ENCODE measurements at places on chromosomes 13 and 19.
A peak's percentile ranks its signal among the peaks of the same experiment; 100 is the strongest.

DNA sequence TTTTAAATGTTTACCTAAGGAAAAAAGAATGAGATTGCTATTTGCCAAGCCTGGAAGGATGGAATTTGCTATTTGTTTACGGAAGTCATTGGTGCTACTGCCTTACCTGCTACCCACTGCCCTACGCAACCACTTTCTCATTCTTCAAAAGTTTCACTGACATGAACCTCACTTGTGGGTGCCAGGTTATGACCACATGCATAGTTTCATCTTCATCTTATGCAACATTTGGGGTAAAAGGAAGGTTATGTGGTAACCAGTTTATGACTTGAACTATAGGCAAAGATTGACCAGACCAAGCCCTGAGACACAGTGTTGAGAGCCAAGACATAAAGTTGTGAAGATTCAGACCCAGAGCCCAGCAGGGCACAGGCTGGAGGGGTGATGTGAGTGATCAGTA is 142.5 kb downstream of the LACC1 start:
- no peak for DNase-seq

- DNase-seq = peak; percentile 42
These were observed 626.9 kb downstream of the EFNB2 start for GRCh38 chr13:105908586-105908985.

- DNase-seq = no peak
These were observed 249.4 kb downstream of the SLITRK6 start for GRCh38 chr13:85549819-85550218.

DNA sequence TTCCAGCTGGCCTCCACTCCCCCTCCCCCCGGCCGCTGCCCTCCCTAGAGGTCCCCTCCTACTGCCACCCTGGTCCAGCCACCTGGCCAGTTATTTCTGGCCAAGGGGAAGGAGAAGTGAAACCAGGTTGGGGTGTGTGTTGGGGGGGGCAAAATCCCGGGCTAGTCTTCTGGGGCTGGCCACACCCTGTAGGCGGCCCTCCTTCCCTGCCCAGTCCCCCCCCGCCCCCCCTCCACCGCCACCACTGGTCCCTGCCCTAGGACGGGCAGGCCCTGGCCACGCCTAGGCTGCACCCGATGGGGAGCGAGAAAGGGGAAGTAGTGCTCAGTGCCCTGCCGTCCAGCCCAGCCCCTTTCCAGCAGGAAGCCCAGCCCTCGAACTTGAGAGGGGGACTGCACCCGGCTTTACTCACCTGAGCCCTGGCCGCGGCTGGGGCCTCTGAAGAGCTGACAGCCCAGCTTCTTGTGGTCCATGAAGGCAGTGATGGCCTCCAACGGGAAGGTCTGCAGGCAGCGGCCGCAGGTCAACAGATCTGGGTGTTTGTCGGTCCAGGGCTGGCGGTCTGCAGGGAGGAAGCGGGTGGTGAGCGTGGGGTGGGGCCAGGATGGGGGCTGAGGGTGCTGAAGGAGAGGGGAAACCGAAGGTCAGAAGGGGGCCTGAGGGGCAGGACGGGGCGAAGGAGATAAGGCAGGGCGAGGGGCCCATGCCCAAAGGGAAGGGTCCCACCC is 813 bp downstream of the ZNF296 start:
- DNase-seq = peak; percentile 98

- peak; percentile 50 for DNase-seq
These were observed 57.6 kb downstream of the MICU2 start for GRCh38 chr13:21546372-21546771.

DNA sequence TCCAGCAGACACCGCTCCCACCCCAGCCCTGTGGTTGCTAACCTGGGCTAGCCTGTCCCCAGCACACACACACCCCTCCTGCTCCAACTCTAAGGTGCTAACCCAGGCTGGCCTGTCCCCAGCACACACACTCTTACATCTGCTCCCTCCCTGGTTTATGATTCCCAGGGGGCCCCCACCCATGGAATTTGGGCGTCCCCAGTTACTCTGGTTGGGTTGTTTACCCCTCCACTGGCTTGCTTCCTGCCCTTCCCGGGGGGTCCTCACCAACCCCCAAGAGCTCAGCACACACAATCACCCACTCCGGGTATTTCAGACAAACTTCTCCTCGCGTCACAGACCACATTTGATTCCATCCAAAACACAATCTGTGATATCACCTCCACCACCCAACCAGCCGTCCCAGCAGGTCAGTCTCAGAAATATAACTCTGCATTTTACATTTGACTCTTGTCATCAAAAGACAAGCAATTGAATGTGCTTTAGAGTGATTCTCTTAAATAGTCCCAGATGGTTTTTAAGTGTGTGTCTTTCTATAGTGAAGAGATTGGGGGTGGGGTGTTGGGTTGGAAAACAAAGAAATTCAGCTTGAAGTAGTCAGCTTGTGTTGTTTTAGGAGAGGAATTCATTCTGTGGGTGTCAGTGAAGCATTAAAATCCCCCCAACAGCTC is 20.1 kb downstream of the COL4A2 start:
- no peak for DNase-seq

GRCh38 chr13:41512441-41512840 is 55.1 kb downstream of the RGCC start:
- DNase-seq = no peak

DNA sequence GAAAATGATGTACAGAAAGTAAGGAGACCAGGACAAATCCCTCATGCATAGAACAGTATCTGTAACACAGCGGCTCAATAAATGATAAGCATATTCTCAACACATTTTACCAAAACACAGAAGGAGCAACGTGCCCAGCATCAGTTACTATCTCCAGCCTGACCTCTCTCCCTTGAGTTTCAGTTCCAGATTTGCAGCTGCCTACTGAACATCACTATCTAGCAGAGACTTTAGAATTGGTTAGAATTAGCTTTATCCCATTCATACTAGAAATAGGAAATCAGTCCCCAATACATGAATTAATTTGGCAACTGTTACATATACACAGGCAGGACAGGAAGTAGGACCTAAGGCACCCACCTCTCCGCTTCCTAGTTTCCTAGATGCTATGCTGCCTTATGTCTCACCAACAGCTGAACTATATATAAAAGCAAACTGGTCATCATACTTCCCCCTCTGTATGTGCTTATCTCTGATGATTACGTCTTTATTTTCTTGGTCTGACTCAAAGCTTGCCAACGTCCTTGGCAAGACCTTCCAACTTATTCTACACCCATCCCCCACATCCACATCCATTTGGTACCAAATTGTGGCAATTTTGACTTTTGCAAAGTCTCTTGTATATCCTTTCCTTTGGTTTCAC is 61.1 kb downstream of the SACS start:
- peak; percentile 43 for DNase-seq

DNA sequence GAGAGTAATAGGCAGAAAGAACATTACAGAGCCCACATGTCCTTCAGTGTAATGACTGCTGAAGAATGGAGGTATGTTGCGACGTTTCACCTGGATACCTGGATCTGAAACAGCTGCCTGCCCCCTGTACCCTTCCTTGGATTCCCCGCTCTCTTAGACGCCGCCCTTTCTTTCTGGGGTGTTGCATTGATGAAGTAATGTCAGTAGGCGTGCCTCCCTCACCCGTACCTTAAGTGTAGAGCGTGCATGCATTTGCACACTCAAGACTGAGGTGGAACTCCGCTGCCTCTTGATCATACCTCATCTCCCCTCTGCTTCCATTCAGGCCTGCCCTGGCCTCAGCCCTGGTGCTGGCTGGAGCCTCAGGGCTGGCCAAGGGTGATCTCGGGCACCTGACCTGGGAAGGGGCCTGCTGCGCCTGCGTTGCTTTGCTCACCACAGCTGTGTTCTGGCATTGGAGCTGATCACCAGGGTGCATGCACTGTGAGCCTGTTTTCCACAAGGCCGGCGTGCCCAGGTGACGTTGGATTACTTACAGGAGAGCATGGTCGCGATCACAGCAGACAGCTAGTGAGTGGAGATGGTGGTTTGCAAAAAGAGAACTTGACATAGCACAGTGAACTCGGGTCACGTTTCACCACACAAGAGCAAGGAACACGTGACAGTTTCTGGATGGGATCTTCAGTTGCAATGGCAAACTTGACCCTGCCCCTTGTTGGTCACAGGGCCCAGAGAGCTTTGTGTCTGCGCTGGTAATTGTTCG is 99.0 kb downstream of the ARHGEF7 start:
- peak; percentile 55 for DNase-seq

GRCh38 chr19:39542206-39542605 is 2.2 kb upstream of the EID2 start:
- DNase-seq = no peak

DNA sequence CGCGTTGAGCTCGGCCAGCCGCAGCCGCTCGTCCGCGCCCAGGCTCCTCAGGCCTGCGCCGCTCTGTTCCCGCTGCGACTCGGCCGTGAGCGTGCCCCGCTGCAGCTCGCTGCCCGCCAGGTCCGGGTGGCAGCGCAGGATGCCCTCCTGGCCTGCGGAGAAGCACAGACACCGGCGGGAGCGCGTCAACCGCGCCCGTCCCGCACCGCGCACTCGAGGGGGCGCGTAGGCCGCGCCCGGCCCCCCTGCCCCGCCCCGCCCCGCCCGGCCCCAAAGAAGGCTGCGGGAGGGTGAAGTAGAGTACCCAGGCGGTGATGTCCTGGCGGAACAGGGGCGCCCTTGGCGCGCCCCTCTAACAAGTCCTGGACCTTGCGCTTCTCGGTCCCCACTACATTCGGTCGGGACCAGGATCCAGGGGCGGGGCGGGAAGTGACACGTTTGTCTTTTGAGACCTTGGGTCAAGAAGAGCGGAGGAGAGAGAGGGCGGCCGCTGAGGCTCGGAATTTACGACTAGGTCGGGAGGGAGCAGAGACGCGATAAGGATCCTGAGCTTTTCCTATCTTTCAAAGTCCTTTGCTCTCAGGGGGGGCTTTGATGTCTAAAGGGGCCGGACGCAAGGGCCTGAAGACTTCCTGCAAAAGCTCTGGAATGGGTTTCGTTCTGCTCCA is 9.3 kb upstream of the CDX2 start:
- no peak for DNase-seq

DNA sequence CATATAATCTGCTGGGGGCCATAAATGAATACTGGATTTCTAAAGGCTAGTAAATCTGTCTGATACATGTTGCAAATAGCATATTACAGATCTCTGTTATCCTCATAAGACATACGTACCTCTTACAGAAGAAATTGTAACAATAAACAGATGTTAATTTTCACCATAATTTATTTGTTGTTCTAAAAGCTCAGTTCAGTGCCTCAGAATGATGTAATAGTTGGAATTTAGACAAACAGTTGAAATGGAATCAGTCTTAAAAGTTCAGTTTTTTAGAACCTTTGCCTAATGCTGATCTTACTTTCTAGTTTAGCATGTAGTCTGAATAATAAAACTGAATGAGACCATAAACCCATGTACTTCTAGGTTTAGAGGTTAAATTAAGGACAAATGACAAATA is 43.1 kb downstream of the B3GLCT start:
- no peak for DNase-seq

GRCh38 chr13:100274942-100275506 is 186.1 kb downstream of the PCCA start:
- no peak for DNase-seq

DNA sequence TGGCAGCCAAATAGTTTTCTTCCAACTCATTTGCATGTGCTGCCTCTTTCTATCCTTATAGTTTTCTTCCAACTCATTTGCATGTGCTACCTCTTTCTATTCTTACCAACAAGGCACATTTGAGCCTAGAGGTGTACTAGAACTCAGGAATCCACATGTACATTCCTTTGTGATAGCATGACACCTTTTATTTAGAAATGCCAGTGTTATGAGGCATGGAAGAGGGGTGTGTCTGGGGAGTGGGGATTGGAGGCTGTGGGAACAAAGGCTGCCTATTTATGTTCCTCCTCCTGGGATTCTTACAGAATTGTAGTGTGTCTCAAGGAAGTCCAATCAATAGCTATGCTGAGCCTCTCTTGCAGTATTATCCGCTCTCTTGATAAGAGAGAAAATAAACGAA is 966.7 kb downstream of the PCDH17 start:
- DNase-seq = no peak

- DNase-seq = no peak
These were observed 5.7 kb upstream of the CA11 start for GRCh38 chr19:48651683-48652048.

- peak; percentile 57 for DNase-seq
These were observed 545 bp downstream of the BTBD2 start for GRCh38 chr19:2014731-2015607.

DNA sequence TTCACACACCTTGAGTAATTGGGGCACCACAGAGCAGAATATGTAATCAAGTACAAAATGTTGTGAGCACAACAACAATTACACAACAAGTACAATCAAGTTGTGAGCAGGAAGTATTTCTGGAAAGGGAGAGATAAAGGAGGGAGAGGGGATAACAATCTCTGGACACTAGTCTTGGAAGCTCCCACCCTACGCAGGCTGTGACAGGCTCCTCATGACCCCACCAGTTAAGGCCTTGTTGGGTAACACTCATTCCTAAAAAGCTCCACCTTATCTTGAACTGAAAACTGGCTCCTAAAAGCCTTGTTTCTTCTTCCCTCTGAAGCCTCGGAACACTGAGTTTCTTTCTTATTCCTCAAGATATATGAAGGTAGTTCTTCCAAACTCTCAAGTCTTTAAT is 806.0 kb downstream of the UQCRFS1 start:
- DNase-seq = no peak

GRCh38 chr13:31111136-31111535 is 50.6 kb downstream of the HSPH1 start:
- DNase-seq = no peak

- peak; percentile 93 for DNase-seq
These were observed 58.0 kb downstream of the ABCC4 start for GRCh38 chr13:95243207-95243606.

- DNase-seq = no peak
These were observed at the start of gene LYPD3 for GRCh38 chr19:43465468-43466120. TSS of gene LYPD3 (minus strand) at chr19:43465608. CDS start at chr19:43465571, 37 bp downstream.

DNA sequence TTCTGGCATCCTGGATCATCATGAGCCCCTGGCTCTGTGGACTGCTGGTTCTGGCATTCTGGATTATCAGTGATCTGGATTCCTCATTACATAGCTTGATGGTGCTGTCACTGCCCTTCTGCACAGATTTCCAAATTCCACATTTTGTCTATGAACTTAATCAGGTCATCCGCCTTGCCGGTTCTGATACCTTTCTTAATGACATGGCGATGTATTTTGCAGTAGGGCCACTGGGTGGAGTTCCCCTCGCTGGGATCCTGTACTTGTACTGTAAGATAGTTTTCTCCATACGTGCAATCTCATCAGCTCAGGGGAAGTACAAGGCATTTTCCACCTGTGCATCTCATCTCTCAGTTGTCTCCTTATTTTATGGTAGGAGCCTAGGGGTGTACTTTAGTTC is 24.4 kb upstream of the OR7C2 start:
- peak; percentile 29 for DNase-seq

GRCh38 chr13:83940742-83941141 is 58.5 kb upstream of the SLITRK1 start:
- DNase-seq = no peak

DNA sequence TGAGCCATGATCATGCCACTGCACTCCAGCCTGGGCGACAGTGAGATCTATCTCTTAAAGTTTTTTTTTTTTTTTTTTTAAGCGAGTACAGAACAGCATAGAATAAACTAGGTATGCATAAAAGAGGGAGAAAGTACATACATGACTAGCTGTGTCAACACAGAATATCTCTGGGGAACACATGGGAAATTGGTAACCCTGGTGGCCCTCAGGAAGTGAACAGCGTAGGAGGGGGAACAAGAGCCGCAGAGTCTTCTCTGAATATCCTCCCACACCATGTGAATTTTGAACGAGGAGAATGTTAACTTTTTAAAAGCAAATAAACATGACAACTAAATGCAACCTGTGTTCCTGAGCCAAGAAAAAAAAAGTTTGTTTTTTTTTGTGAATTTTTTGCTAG is 15.2 kb downstream of the PHLDB3 start:
- DNase-seq = peak; percentile 64

Data from hematopoietic multipotent progenitor cell treated with erythropoietin and hydrocortisone succinate and interleukin-3 and kit ligand, for 4 days (in vitro differentiated cells).